Fibroblast of skin of left quadriceps (primary cell): ENCODE measurements at places on chromosomes 2 and 18.

GRCh38 chr2:134955744-134956143 is 37.1 kb downstream of the CCNT2 start:
- no peak for DNase-seq

GRCh38 chr2:73301636-73302035 is 8.3 kb upstream of the EGR4 start:
- no peak for DNase-seq

DNA sequence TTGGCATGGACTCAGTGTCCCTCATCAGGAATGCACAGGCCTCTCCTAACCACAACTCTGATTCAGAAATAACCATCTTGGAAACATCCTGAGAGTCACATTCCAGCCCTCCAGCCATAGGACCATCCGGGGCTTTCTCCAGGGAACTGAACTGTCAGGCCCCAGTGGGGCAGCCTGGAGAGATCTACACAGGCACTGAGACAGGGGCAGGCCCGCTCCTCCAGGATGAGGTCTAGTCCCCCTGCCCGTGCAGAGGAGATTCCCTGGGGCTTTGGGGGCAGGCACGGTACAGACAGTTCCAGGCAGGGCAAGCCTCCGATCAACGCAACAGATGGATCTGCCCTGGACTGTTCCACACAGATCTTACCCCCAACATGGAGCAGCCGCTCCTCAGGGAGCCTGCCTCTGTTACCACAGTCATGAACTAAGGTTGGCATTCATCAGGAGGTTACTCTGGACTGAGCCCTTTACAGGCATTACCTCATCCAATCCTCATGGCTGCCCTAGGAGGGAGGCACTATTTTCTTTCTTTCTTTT is 12.0 kb downstream of the KCNK3 start:
- DNase-seq: no peak

DNA sequence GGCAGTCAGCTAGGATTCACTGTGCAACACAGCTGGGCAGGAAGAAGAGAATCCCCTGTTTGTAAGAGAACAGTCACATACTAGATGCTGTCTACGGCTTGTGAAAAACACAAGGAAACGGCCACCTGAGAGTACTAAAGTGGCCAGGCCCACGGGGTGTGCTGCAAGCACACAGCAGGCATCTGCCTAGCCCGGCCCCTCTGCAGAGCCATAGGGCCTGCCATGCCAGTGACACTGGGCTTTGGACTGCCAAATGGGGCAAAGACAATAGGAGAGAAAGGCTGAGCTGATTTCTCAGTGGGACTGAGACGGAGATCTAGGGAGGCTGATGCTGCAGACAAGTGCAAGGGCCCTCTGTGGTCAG is 10.3 kb downstream of the TUBB6 start:
- no peak for DNase-seq

DNA sequence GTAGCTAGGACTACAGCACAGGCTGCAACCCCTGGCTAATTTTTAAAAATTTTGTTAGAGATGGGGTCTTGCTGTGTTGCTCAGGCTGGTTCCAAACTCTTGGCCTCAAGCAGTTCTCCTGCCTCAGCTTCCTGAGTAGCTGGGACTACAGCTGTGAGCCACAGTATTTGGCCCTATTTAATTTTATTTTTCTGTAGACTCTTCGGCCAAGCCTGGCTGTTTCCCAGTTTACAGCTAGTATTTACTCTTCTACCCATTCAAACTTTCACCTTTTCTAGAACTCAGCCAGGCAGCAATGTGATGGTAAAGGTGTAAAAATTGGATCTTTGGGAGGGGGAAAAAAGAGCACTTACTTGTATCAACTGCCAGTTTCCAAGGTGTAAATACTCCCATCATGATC is 35.3 kb downstream of the SH3RF3 start:
- DNase-seq: no peak
